GM23248 (cell line): ENCODE measurements at places on chromosomes 3 and 15.

DNA sequence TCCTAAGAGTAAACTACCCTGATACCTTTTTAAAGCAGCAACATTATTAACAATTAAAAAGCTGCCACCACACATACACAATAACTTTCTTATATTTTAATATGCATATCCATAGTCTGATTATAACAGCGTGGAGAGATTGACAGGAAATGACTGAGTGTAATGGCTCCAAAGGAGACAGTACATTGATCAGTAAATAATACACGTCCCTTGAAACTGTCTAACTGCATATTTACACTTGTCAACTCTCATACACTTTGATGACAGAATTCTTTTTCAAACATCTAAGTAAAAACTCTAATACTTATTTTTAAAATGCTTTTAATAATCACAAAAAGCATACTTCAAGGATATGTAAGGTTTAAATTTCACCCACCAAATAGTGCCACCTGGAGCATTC lies 99.5 kb downstream of the FOXP1 start:
- H3K27me3 ChIP-seq, result no peaks in the 10 kb centered on the region
- no peaks in the 10 kb centered on the region for H3K36me3 ChIP-seq
- no peak for DNase-seq
- H3K4me1 ChIP-seq, result no peaks in the 10 kb centered on the region
- no peak overlapping the region for H3K4me3 ChIP-seq

- H3K27ac ChIP-seq, result no peak overlapping the region
- no peaks in the 10 kb centered on the region for H3K27me3 ChIP-seq
- H3K36me3 ChIP-seq, result no peaks in the 10 kb centered on the region
- H3K4me3 ChIP-seq, result no peak overlapping the region
- no peaks in the 10 kb centered on the region for H3K4me1 ChIP-seq
- no peak for DNase-seq
These were observed 288.6 kb upstream of the CBLB start for GRCh38 chr3:106157411-106157810.

DNA sequence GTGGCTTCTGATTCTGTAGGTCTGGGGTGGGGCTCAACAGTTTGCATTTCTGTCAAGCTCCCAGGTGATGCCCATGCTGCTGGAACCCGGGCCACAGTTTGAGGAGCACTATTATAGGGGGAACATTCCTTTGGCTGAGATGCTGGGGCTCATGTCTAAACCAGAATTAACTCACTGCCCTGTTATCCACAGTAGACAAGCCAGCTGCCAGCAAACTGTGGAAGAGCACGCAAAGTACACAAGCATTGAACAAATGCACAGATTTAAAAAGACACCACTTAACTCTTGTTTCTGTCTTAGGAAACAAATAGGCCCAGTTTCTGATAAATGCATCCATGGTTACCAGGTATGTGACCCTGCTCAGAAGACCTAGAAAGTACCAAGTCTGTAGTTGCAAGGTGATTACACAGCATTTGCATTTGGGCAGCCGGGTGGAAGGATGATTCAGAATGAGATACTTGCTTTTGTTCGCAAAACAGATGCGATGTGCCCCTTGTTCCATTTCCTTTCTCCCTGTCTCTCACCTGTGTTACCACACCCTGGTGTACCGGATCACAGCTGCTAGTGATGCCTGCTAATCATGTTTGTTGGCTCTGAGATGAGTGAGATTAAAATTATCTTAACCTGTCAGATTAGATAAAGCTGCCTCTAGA lies 12.4 kb downstream of the GYG1 start:
- no peaks in the 10 kb centered on the region for H3K27me3 ChIP-seq
- no peak overlapping the region for H3K27ac ChIP-seq
- H3K4me1 ChIP-seq, result peaks cover 29% of the 10 kb centered on the region

DNA sequence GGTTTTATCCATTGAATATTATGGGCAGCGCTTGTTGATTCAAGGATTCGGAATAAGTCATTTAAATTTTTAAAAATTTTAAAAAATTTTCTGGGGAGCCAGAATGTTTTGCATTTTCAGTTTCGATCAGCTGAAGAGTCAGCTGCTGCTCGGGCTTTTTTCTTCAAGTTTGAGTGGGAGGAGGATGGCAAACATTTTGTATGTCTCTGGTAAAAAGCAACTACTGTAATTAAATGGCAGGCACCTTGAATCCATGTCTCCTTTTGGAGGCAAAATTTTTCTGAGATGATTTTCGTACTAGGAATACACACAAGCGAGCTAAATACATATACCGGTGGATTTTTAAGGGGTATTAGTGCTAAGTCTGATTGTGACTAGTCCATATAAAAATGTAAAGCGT lies 612 bp downstream of the C3orf38 start:
- peak overlapping the region; percentile 99 for H3K4me3 ChIP-seq
- peaks cover 13% of the 10 kb centered on the region for H3K4me1 ChIP-seq
- no peaks in the 10 kb centered on the region for H3K27me3 ChIP-seq
- H3K36me3 ChIP-seq, result peaks cover 11% of the 10 kb centered on the region; the same call in 1 of the 2 replicates
- H3K27ac ChIP-seq, result peak overlapping the region; percentile 86

DNA sequence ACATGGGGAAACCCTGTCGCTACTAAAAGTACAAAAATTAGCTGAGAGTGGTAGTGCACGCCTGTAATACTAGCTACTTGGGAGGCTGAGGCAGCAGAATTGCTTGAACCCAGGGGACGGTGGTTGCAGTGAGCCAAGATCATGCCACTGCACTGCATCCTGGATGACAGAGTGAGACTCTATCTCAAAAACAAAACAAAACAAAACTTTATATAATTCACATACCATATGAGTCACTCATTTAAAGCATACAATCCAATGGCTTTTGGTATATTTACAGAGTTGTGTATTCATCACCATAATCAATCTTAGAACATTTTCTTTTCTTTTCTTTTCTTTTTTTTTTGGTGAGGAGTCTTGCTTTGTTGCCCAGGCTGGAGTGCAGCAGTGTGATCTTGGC lies 8.7 kb downstream of the PXK start:
- H3K36me3 ChIP-seq, result no peaks in the 10 kb centered on the region; the same call in 1 of the 2 replicates
- no peak overlapping the region for H3K27ac ChIP-seq

- no peak overlapping the region for H3K4me3 ChIP-seq
- DNase-seq, result no peak
- H3K27me3 ChIP-seq, result no peaks in the 10 kb centered on the region
- no peak overlapping the region for H3K27ac ChIP-seq
- H3K36me3 ChIP-seq, result no peaks in the 10 kb centered on the region
These were observed 31.0 kb upstream of the PDE8A start for GRCh38 chr15:84950570-84951111.

DNA sequence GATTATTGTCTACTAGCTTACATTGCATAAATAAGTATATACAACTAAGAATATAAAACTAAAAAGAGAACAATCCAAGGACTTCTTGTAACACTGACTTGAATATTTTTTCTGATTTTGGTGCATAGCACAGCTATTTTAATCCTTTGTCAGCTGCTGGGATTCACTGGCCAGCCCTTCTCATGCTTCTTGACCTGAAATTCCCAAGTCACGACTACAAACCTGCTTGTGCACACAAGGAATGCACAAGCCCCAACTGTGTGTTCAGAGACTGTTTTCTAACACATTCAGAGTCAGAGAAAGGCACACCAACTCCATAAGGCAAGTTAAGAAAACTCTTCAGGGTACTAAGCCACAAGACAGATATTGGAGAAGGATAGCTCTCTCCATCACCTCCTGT lies 80.9 kb downstream of the TNIK start:
- H3K4me1 ChIP-seq, result peaks cover 43% of the 10 kb centered on the region
- H3K27ac ChIP-seq, result no peak overlapping the region
- DNase-seq, result peak; percentile 56
- no peaks in the 10 kb centered on the region for H3K27me3 ChIP-seq
- no peaks in the 10 kb centered on the region for H3K36me3 ChIP-seq

DNA sequence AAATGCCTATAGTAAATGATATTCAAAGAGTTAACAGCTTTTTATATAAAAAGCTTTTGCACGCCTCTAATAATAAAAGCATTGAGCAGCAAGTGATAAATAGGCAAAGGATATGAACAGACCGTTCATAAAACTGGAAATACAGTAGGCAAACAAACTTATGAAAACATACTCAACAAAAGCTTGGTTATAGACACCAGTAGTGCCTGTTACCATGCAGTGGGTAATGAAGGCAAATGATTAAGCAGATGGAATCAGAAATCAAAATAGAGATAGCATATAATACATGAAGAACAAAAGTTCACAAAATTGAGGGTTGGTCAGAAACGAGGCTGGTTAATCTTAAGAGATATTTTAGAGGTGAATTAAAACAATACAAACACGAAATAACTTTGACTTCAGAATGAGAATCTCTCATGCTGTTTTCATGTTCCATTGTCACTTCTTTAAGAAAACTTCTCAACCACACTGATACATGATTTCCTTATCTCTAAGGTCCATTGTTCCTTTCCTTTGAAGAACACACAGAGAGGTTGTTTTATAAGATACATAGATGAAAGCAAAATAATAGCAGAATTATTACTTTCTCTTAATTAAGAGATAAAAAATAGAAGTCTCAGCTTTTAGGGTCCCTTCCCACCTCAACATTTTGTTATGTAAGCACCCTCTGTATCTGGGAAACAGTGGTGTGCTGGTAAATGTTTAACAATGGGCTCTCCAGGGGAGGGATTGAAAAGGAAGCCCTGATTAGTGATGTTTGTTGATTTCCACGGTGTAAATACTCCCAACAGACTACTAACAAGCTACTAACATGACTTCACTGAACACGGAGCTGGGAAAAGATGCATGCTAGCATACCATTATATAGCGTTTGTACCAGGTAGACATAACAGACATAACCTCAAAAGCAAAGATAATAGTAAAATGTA lies 12.6 kb downstream of the RASGRP1 start:
- H3K27me3 ChIP-seq, result no peaks in the 10 kb centered on the region
- no peaks in the 10 kb centered on the region for H3K36me3 ChIP-seq
- DNase-seq, result no peak

GRCh38 chr15:39579487-39580116 lies 1.3 kb upstream of the THBS1 start:
- peak; percentile 91 for DNase-seq
- H3K27ac ChIP-seq, result peak overlapping the region; percentile 95
- no peaks in the 10 kb centered on the region for H3K27me3 ChIP-seq
- H3K4me1 ChIP-seq, result peaks cover 19% of the 10 kb centered on the region

GRCh38 chr15:88894348-88894818 lies 961 bp downstream of the HAPLN3 start:
- H3K4me1 ChIP-seq, result no peaks in the 10 kb centered on the region
- no peaks in the 10 kb centered on the region for H3K27me3 ChIP-seq
- no peak overlapping the region; the same call in 1 of the 2 replicates for H3K4me3 ChIP-seq
- no peak overlapping the region for H3K27ac ChIP-seq

DNA sequence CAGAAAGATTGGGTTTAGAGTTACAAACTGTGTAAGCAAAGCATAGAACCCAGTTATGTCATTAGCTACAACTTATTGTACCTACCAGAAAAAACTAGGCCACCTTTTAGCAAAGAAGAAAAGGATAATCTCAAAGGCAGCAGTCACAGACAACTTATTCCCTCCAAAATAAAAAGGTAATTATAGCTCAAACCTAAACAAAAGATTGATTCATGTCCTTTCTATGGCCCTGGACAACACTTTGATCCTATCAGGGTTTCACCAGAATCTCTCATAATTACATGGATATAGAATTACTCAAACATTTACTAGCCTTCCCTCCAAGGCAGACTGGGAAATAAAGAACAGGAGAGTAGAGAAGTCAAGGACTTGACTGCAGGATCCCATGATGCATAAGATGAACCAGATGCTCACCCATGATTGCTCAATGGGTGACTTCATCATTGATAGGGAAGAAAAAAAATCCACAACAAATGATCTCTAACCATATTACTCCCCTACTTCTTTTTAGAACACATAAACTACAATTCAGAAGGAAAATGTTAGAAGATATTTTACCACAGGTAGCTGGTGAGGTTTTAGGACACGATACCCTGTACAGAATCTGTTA lies 17.4 kb downstream of the DET1 start:
- H3K27ac ChIP-seq, result no peak overlapping the region
- no peaks in the 10 kb centered on the region for H3K27me3 ChIP-seq
- no peaks in the 10 kb centered on the region; the same call in 1 of the 2 replicates for H3K36me3 ChIP-seq
- H3K4me3 ChIP-seq, result no peak overlapping the region

- no peak overlapping the region for H3K4me3 ChIP-seq
- peaks cover 9% of the 10 kb centered on the region; the same call in 1 of the 2 replicates for H3K4me1 ChIP-seq
- peak; percentile 81 for DNase-seq
- no peaks in the 10 kb centered on the region for H3K27me3 ChIP-seq
These were observed 489.2 kb upstream of the UBE2E2 start for GRCh38 chr3:22713936-22714335.

DNA sequence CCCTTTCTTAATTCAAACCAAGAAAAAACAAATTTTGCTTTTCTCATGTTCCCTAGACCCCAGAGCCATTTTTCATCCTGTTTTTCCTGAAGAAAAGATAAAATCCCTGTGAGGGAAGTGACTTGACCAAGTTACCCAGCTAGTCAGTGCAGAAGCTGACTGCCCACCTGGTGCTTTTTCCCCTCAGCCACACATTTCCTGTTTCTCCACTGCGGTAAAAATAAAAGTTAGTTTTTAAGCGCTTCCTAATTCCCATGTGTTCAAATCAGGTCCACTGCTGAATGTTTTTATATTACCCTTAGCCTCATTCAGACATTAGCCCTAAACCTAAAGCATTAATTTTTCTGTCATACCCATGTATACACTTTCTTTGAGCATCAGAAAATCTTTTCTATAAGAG lies 26.1 kb downstream of the PPP2R3A start:
- H3K4me1 ChIP-seq, result peaks cover 64% of the 10 kb centered on the region
- H3K27ac ChIP-seq, result peak overlapping the region; percentile 75
- DNase-seq, result no peak
- H3K4me3 ChIP-seq, result no peak overlapping the region
- no peaks in the 10 kb centered on the region for H3K27me3 ChIP-seq

GRCh38 chr3:192367616-192368015 lies 359.7 kb downstream of the FGF12 start:
- no peak overlapping the region for H3K4me3 ChIP-seq
- H3K27me3 ChIP-seq, result no peaks in the 10 kb centered on the region
- DNase-seq, result no peak
- H3K4me1 ChIP-seq, result no peaks in the 10 kb centered on the region
- no peak overlapping the region for H3K27ac ChIP-seq

DNA sequence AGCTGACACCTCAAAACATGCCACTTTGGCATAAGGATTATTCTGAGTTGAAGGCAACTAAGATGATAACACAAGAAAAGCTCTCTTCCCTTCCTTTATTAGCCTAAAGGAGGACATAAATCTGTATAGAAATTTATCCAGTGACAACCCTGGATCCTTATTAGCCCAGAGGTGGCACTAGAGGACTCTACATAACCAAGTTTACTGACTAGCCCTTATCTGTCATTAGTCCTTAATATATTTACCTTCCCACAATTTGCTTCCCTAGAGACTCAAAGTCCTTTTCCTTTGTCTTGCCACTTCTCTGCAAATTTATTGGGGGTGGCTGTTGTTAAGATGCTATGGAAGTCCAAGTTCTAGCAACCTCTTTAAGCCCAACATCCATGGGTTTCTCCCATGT lies 26.7 kb downstream of the CEP70 start:
- no peak for DNase-seq
- H3K27me3 ChIP-seq, result no peaks in the 10 kb centered on the region
- no peaks in the 10 kb centered on the region for H3K4me1 ChIP-seq
- H3K4me3 ChIP-seq, result no peak overlapping the region

- H3K4me3 ChIP-seq, result no peak overlapping the region
- H3K4me1 ChIP-seq, result peaks cover 31% of the 10 kb centered on the region
- H3K27ac ChIP-seq, result no peak overlapping the region
- peaks cover 7% of the 10 kb centered on the region; the same call in 1 of the 2 replicates for H3K36me3 ChIP-seq
These were observed 25.0 kb downstream of the LSM3 start for GRCh38 chr3:14203521-14204079.
